ENCODE measurements at places on chromosomes 16 and 17. TPM values are rescaled to one million over a fixed set of nuclear protein-coding genes. Genes with fewer than 3 reads are reported as not detected.

HBA2 gene
- not detected for total RNA-seq

TEKT1 gene
- total RNA-seq, result not detected

MILR1 gene
- total RNA-seq, result 21.8 TPM

WIPI1 gene
- total RNA-seq, result 92.4 TPM

RCVRN gene
- total RNA-seq, result not detected

All from cardiac ventricle fibroblast (primary cell).